ENCODE measurements at places on chromosomes 7 and 10.

GRCh38 chr7:130432886-130433285, 7.9 kb downstream of the CEP41 start:
- peaks cover 2% of the 10 kb centered on the region for H3K4me1 ChIP-seq
- H3K27me3 ChIP-seq = no peaks in the 10 kb centered on the region
- H3K4me3 ChIP-seq = no peak overlapping the region
- H3K27ac ChIP-seq = no peak overlapping the region
- H3K36me3 ChIP-seq = no peaks in the 10 kb centered on the region

DNA sequence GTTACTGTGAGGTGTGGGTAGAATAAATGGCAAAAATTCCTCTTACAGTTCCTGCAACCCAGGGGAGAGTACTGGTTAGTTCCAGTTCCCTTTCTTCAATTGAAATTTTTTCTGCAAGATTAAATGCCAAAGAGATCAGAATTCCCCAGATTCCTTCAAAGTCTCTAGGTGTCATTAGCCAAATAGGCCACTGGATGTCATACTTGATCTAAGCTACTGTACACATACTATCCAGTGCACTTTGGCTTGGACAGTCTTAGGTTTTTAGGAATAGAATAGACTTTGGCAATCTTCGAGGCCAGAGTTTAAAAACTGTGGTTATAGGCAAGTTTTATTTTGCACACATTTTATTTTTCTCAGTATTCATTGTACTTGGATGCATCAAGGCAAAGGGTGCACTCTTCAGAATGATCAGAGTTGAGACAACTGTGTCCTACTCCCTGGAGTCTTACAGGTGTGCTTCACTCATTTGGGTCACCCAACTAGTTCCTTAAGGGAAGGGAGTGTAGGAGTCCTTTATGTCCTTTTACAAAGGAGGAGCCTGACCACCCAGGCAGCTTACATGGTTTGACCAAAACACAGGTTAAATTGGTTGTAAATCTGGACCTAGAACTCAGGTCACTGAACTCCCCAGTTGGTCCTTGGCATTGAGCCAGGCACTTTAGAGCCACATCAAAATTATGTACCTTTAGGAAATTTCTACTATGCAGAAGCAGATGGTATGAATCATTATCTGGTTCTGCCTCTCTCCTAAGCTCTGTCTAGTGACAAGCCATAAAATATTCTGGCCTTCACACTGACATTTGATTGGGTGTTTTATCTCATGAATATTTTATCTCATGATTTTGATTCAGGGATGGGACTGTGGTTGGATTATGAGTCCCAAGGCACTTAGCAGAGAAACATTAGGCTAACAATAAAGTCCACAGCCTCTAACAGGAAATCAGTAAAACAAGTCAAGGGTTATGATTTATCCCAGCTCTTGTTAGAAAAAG, 49.5 kb downstream of the ASAH2B start:
- peaks cover under 1% of the 10 kb centered on the region for H3K27me3 ChIP-seq
- DNase-seq = no peak
- no peaks in the 10 kb centered on the region for H3K4me1 ChIP-seq
- H3K36me3 ChIP-seq = peaks cover 3% of the 10 kb centered on the region
- no peak overlapping the region for H3K4me3 ChIP-seq

- DNase-seq = no peak
- peaks cover 2% of the 10 kb centered on the region for H3K4me1 ChIP-seq
- peaks cover 3% of the 10 kb centered on the region for H3K36me3 ChIP-seq
Observed at GRCh38 chr10:117457071-117457810, 82.0 kb upstream of the PDZD8 start.

DNA sequence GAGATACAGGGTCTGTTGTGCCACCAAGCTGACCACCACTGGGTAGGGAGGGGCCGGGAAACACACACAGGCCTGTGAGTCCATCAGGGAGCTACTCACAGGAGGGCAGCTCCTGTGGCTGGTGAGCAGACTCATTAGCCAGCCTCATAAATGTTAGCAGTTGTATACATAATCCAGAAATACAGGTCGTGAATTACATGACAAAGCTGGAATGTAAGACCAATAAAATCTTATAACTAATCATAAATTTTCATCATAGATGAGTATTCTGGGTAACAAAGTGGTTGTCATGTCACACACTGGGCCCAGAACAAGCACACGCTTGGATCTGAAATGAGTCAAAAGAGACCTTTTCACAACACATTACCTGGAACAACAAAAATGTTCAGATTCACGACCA, 642.6 kb upstream of the AUTS2 start:
- no peak for DNase-seq
- no peaks in the 10 kb centered on the region for H3K36me3 ChIP-seq
- no peak overlapping the region for H3K27ac ChIP-seq
- H3K4me3 ChIP-seq = no peak overlapping the region

DNA sequence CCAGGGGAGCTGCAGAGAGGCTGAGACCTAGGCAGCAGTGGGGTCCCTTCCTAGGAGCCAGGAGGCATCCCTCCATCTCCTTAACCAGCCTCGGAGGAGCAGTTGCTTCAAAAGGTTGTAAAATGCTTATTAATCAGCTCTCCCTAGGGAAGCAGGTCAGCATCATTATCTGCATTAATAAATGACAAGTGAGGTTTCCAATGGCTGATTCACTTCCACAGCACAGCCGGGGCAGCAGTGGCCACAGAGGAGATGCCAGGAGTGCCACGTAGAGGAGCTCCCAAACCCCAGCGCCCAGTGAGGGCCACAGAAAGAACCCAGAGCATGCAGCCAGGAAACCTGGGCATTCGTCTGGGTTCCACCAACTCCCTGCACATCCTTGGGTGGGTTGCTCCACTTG, 8.2 kb upstream of the NPFFR1 start:
- no peak overlapping the region for H3K4me3 ChIP-seq
- DNase-seq = no peak

- no peak overlapping the region for H3K27ac ChIP-seq
- H3K4me1 ChIP-seq = no peaks in the 10 kb centered on the region
- H3K4me3 ChIP-seq = no peak overlapping the region
Observed at GRCh38 chr7:33547880-33548279, 357.5 kb upstream of the BMPER start.

DNA sequence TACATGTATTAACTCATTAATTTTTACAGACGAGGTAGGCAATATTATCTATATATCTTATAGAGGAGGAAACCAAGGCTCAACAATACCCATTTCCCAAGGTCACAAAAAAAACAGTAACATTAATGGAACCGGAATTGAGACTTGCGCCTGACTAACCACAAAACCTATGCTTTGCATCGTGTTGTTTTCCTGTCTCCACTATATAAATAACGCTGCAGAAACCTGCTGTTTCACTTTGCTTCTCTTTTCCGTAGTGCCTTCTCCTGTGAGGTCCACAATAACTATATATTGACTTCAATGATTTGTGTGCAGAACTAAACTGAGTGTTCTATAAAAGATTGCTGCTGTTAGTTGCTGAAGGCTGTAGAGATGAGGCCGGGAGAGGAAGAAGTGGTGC, 97.7 kb upstream of the RPA3 start:
- no peak for DNase-seq
- peaks cover 30% of the 10 kb centered on the region for H3K4me1 ChIP-seq
- peak overlapping the region; percentile 83 for H3K27ac ChIP-seq
- H3K27me3 ChIP-seq = no peaks in the 10 kb centered on the region
- peak overlapping the region; percentile 80 for H3K4me3 ChIP-seq

- H3K27me3 ChIP-seq = no peaks in the 10 kb centered on the region
- peaks cover 4% of the 10 kb centered on the region for H3K36me3 ChIP-seq
- no peak for DNase-seq
- no peak overlapping the region for H3K27ac ChIP-seq
- no peak overlapping the region for H3K4me3 ChIP-seq
- no peaks in the 10 kb centered on the region for H3K4me1 ChIP-seq
Observed at GRCh38 chr10:92810934-92811532, 37.3 kb upstream of the EXOC6 start.

- no peak for DNase-seq
- no peak within 1 kb of the TSS for H3K27ac ChIP-seq
- peaks cover 3% of the 10 kb centered on the region for H3K4me1 ChIP-seq
- peak within 1 kb of the TSS; percentile 55 for H3K4me3 ChIP-seq
Observed at GRCh38 chr7:90211391-90212148, at the start of gene STEAP2. Gene STEAP2, plus strand, starts transcription at chr7:90211740. Its CDS starts 13,343 bp downstream, at chr7:90225083.

DNA sequence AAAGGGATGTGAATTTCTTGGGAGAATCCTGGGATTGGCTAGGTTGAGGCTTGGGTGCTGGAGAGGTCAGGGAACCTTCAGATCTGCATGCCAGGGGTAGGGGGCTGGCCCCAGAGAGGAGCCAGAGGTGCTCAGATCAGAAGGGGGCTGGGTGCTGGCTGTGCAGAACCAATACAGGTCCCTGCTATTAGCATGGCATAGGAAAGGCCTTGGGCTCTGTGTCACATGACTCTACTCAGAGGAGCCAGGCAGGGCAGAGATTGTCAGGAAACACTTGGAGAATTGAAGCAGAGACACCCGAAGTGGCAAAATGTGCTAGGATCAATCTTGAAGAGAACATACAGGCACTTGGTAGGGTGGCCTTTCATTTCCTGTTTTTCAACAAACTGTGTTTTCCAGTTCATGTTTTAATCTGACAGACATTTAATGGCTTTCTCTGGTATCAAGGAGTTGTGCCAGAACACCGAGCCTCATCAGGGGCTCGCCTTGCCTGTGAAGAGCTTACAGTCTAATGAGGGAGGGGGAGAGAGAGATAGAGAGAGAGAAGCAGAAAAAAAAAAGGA, 498.9 kb downstream of the RPS24 start:
- DNase-seq = no peak
- H3K27me3 ChIP-seq = peaks cover 21% of the 10 kb centered on the region
- peaks cover 18% of the 10 kb centered on the region for H3K4me1 ChIP-seq
- H3K4me3 ChIP-seq = peak overlapping the region; percentile 73

DNA sequence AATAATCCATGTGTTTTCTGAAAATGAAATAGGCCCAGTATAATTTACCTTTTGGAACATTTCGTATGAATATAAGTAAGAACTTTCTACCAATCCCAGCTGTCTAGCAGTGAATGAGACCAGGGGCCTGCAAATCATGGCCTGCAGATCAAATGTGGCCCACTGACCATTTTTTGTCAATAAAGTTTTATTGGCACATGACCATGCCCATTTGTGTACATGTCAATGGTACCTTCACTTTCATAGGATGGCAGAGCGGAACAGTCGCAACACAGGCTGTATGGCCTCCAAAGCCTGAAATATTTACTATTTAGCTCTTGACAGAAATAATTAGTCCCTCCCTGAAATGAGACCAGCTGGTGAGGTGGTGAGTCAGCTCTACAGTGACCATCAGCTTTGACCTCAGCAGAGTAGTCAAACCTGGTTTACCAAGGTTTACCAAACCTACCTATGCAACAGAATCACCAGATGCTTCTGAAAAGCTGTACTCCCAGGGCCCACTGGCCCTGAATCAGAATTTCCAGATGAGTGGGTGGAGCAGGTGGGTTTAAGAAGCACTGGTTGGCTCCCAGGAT, 13.8 kb upstream of the C10orf90 start:
- no peaks in the 10 kb centered on the region for H3K36me3 ChIP-seq
- no peak for DNase-seq
- no peak overlapping the region for H3K4me3 ChIP-seq

- H3K27ac ChIP-seq = peak overlapping the region; percentile 93
- H3K36me3 ChIP-seq = peaks cover 9% of the 10 kb centered on the region
- H3K4me1 ChIP-seq = peaks cover 33% of the 10 kb centered on the region
- no peak for DNase-seq
- H3K27me3 ChIP-seq = peaks cover 27% of the 10 kb centered on the region
Observed at GRCh38 chr10:49539320-49539885, 482 bp upstream of the ERCC6 start.

GRCh38 chr10:129285459-129285858, 181.6 kb upstream of the MGMT start:
- no peak overlapping the region for H3K27ac ChIP-seq
- H3K4me1 ChIP-seq = no peaks in the 10 kb centered on the region
- H3K36me3 ChIP-seq = peaks cover 4% of the 10 kb centered on the region

- no peak overlapping the region for H3K27ac ChIP-seq
- H3K4me3 ChIP-seq = no peak overlapping the region
- no peaks in the 10 kb centered on the region for H3K27me3 ChIP-seq
- peaks cover 5% of the 10 kb centered on the region for H3K36me3 ChIP-seq
- peaks cover 14% of the 10 kb centered on the region for H3K4me1 ChIP-seq
- DNase-seq = no peak
Observed at GRCh38 chr7:27870595-27870994, 130.6 kb downstream of the TAX1BP1 start.

DNA sequence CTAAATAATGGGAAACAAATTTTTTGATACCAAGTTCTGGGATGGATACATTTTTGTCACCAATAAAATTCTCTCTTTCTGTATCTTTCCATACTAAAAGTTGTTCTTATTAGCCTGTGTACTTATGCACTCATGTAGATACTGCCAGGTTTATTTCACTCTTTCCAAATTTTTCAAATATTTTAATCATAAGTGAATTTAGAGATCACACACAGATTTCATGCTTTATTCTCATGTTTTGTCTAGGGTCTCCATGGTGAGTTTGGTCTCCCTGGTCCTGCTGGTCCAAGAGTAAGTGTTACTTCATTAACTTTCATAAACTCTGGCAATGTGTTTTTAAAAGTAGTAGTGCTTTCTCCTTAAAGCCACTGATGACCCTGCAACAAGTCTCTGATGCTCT, 20.3 kb downstream of the COL1A2 start:
- no peak overlapping the region for H3K27ac ChIP-seq
- peaks cover 40% of the 10 kb centered on the region for H3K27me3 ChIP-seq
- no peak for DNase-seq

- H3K4me3 ChIP-seq = no peak overlapping the region
- no peak for DNase-seq
- H3K27ac ChIP-seq = no peak overlapping the region
- H3K36me3 ChIP-seq = peaks cover 5% of the 10 kb centered on the region
Observed at GRCh38 chr7:138917771-138918170, 63.4 kb downstream of the KIAA1549 start.

DNA sequence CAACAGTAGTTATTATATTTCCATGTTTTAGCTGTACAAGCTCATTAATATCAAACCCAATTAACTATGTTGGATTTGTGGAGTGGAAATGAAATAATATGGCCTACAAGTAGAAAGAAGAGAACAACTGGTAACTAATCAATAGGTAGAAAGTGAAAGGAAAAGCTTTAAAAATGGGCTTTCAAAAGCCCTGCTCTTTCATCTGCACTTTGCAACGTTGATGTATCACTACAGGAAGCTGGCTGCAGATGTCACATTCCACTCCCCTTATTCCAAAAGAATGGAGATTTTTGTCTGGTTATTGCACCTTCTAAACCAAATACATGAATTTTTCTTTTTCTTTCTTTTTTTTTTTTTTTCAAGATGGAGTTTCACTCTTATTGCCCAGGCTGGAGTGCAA, 11.7 kb upstream of the MKI67 start:
- no peak overlapping the region for H3K27ac ChIP-seq
- no peak overlapping the region for H3K4me3 ChIP-seq
- H3K36me3 ChIP-seq = no peaks in the 10 kb centered on the region
- H3K27me3 ChIP-seq = peaks cover 14% of the 10 kb centered on the region
- no peak for DNase-seq

DNA sequence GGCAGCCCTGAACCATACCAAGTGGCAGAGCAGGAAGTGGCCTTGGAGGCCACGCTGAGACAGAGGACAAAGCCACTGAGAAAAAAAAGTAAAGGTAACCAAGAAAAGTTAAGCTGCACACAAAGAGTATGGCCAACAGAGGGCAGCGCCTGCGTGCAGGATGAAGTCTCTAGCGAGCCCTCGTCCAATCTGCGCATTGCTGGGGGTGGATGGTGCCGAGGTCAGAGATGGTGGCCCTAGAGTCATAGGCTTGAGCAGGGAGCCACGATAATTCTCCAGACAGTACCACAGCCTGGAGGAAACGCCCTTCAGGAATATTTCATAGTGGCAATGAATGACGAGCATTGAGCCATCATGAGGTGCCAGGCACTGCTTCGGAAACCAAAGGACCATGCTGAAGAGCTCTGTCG, 9.7 kb downstream of the ATP6V0E2 start:
- H3K4me3 ChIP-seq = no peak overlapping the region
- no peak for DNase-seq
- no peak overlapping the region for H3K27ac ChIP-seq
- peaks cover 2% of the 10 kb centered on the region for H3K36me3 ChIP-seq
- H3K27me3 ChIP-seq = no peaks in the 10 kb centered on the region

All from T-helper 17 cell (primary cell).